Camera-type eye (tissue), 1 donor: ENCODE measurements at places on chromosomes 6 and 20. TPM values are rescaled to one million over a fixed set of nuclear protein-coding genes. Genes with fewer than 3 reads are reported as not detected.

The SLC17A2 gene
- not detected for total RNA-seq

The ANGPT4 gene
- 0.60 TPM for total RNA-seq

The MTRF1L gene
- 20.9 TPM for total RNA-seq

The BANF2 gene
- total RNA-seq: not detected

The COL9A3 gene
- total RNA-seq: 134 TPM

The RBM24 gene
- total RNA-seq: 56.3 TPM

The TMEM217 gene
- total RNA-seq: 0.44 TPM

The CRIP3 gene
- total RNA-seq: not detected

The RGS17 gene
- total RNA-seq: 17.1 TPM

The ELOVL2 gene
- 19.6 TPM for total RNA-seq

The ZNF391 gene
- total RNA-seq: 4.6 TPM

The APOBEC2 gene
- total RNA-seq: 31.3 TPM

The RHAG gene
- total RNA-seq: 3.5 TPM

The ZNF451 gene
- total RNA-seq: 153 TPM

The GMDS gene
- 53.0 TPM for total RNA-seq

The FOXC1 gene
- total RNA-seq: 43.8 TPM

The ERVFRD-1 gene
- total RNA-seq: not detected

The PNLDC1 gene
- total RNA-seq: 0.49 TPM

The STX7 gene
- total RNA-seq: 57.7 TPM

The GSTA5 gene
- not detected for total RNA-seq

The JPH2 gene
- 14.8 TPM for total RNA-seq

The SLC22A3 gene
- 6.1 TPM for total RNA-seq

The RAMACL gene
- 5.2 TPM for total RNA-seq

The DACT2 gene
- total RNA-seq: 15.9 TPM

The TMC2 gene
- total RNA-seq: not detected

The SCRT2 gene
- total RNA-seq: 4.3 TPM

The GFOD1 gene
- total RNA-seq: 10.9 TPM

The FHL5 gene
- total RNA-seq: 0.60 TPM

The RAET1L gene
- total RNA-seq: not detected

The OGFR gene
- 33.9 TPM for total RNA-seq

The NMBR gene
- total RNA-seq: 0.71 TPM

The PGC gene
- total RNA-seq: not detected

The FERMT1 gene
- 1.0 TPM for total RNA-seq

The DOK5 gene
- 16.9 TPM for total RNA-seq

The C20orf141 gene
- total RNA-seq: not detected

The TMEM200A gene
- 31.0 TPM for total RNA-seq

The TBX18 gene
- total RNA-seq: 38.1 TPM

The RAD21L1 gene
- total RNA-seq: 0.38 TPM

The TTK gene
- total RNA-seq: 11.9 TPM

The ZC2HC1B gene
- not detected for total RNA-seq

The APCDD1L gene
- 5.1 TPM for total RNA-seq

The CENPW gene
- 1.7 TPM for total RNA-seq

The MOG gene
- 0.16 TPM for total RNA-seq

The SLC17A3 gene
- not detected for total RNA-seq

The ROMO1 gene
- 49.9 TPM for total RNA-seq

The CST1 gene
- total RNA-seq: not detected

The C6orf132 gene
- total RNA-seq: 4.4 TPM

The PPDPF gene
- total RNA-seq: 104 TPM

The RIPOR2 gene
- total RNA-seq: 23.1 TPM

The PAX1 gene
- total RNA-seq: 0.33 TPM

The DYNLRB1 gene
- total RNA-seq: 43.7 TPM

The CLVS2 gene
- total RNA-seq: 11.6 TPM
